ENCODE measurements at places on chromosomes 11 and 22.

DNA sequence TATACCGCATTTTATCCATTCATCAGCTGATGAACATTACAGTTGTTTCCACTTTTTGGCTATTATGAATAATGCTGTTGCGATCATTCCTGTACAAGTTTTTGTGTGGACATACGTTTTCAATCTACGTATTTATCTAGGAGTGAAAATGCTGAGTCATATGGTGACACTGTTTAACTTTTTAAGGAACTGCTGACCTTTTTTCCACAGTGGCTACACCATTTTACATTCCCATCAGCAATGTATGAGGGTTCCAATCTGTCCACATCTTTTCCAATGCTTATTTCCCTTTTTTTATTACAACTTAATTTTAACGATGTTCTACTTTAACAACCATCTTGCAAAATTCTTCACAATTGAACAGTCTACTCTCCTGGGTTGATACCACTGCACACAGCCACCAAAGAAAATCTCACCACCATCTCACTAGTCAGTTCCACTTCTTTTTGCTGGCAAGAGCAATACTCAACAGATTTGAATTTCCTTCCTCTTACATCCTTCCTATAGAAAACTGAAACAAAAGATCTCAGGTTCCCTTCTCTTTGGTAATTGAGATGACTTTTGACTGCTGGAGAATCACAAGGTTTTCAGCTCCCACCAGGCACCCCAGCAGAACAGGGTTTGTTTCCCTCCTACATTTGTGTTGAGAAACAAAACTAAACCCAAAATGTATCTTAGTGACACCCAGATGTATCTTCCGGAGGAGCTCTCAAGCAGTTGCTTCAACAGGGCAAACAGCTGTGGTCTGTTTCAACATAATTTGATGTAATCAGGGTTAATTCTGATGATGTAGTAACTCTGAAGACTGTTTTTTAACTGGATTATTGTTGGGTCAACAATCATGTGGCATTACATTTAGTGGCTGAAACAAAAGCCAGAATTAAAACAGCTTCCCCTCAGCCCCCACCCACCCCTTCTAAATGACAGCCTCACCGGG is 7.0 kb upstream of the GAB2 start:
- DNase-seq, result peak; percentile 78

DNA sequence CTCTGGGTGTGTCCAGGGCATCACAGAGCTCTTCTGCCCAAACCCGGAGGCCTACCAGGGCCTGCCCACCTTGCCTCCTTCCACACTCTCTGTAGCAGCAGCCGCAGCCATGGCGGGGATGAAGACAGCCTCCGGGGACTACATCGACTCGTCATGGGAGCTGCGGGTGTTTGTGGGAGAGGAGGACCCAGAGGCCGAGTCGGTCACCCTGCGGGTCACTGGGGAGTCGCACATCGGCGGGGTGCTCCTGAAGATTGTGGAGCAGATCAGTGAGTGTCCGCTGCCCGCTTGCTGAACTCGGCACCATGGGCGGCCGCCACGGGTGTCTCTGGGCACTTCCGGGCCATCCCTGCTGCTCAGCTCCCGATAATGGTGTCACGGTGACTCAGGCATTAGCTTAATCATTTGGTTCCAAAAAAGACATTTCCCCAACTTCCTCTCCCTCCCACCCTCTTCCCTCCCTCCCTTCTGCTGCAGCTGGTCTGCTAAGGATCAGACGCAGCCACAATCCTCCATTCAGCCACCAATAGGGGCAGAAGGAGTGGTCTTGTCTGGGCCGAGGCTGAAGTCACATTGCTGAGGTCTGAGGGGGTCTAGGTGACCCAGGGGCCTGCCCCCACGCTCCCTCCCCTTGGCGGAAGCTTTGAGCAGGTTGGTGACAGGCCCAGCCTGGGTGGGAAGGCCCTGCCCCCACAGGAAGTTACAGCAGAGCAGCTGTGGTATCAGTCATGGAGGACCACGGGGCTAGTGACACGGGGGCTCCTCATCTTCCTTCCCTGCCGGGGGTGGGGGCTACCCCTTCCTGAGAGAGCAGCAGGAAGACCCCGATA is 950 bp downstream of the FERMT3 start:
- DNase-seq, result peak; percentile 91

GRCh38 chr11:108654994-108655631 is 9.8 kb upstream of the DDX10 start:
- DNase-seq, result peak; percentile 52

DNA sequence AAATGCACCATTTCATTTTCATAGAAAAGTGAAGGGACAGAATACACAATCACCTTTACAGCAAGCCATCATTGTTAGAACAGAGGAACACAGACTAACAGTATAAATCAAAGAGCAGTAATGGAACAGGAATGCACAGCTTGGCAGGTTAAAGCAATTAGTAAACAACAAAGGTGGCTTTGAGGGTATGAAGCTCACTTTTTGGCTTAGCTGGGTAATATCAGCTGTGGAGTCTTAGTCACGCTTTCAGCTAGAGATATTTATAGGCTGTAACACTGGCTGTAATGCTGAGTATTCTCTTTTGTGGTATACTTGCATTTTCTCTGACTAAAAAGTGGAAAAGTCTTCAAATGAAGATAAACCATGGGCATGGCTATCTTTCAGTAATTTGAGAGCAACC is 1780.5 kb downstream of the LRRC4C start:
- no peak for DNase-seq

- no peak for DNase-seq
Observed at GRCh38 chr11:88320149-88320559, 17.4 kb downstream of the CTSC start.

DNA sequence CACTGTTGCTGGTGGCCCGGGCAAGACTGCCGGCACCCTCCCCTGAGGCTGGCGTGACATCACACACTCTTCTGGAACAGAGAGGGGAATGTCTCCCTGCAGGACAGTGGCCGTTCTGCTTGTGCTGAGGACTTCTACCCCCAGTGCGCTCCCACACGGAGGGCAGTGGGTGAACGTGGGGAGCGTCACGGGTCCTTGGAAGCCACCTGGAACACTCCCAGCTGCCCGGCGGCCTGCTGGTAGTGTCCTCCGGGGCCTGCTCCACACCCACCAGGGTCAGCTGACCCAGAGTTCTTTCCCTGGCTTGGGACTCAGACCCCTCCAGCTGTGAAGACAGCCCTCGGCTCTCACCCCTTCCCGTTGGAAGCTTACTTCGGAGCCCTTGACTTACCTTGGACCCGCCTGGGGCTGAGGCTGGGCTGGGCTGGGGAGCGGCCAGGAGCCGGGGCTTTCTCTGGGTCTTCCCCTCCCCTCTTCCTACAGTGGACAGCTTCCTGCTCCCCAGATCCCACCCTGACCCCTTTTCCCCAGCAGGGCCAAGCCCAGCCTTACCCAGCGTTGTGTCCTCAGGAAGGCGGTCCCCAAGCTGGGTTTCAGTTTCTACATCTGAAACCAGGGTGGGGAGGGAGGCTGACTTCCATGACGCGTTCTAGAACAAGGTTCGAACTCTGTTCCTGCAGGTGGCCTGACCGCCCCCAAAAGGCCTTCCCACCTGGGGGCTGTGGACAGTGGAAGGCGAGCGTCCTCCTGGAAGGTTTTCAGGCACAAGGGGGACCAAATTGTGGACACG is 14.8 kb upstream of the GAL start:
- no peak for DNase-seq

- peak; percentile 9 for DNase-seq
Observed at GRCh38 chr22:35739076-35739930, 21.6 kb downstream of the APOL5 start.

DNA sequence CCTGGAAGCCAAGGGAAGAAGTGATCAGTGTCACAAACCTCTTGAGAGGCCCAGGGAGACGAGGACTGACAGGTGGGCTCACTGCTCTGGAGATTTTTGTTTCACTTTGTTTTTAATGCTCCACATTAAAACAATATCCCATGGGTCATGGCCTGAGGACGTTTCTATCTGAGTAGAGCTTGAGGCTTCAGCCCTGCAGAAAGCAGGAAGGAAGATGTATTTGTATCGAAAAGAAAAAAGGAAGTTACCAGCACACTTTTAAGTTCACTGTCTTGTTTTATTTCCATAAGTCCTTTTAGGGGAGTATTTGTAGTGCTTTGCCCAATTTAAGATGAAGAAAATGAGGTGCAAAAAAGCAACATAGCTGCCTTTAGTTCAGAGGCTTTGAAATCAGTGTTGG is 191.1 kb downstream of the GRIK4 start:
- DNase-seq, result peak; percentile 63

DNA sequence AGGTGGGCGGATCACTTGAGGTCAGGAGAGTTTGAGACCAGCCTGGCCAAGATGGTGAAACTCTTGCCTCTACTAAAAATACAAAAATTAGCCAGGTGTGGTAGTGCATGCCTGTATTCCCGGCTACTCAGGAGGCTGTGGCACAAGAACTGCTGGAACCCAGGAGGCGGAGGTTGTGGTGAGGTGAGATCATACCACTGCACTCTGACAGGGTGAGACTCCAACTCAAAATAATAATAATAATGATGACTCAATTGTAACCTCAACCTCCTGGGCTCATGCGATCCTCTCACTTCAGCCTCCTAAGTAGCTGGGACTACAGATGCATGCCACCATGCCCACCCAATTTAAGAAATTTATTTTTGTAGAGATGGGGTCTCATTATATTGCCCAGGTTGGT is 15.6 kb upstream of the CHRNA10 start:
- no peak for DNase-seq

DNA sequence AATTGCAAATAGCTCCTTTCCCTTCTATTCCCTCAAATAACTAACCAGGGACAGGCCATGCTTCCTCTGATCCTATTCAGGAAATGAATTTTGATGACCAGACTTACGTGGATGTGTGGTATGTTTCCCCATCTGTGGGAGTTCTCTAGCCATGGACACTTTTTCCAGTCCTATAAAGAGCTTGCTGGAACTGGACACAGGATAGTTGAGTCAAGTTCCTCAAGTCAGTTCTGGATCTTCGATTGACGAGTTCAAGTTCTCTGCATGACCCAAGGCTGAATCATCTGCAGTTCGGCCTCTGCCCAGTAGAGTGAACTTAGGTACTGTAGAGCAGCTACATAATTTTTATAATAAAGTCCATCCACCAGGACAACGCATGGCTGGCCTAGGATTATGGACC is 52.7 kb upstream of the CCND1 start:
- DNase-seq, result no peak

GRCh38 chr22:27755521-27756211 is 45.9 kb downstream of the MN1 start:
- no peak for DNase-seq

DNA sequence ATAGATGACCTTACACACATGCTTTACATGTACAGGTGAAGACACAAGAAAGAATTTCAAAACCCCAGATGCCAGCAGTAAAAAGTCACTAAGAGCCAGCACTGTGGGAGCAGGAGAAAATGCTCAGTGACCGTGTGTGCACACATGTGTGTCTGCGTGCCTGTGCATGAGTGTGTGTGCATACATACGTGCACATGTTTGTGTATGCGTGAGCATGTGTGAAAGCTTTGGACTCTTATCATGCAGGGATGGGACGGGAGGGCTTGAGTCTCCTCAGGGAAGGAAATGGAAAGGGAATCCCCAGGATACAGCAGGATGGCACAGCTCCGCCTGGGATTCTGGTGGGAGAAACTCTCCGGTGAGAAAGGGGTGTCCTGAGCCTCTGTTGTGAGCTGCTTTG is 121.5 kb upstream of the B3GAT1 start:
- no peak for DNase-seq

DNA sequence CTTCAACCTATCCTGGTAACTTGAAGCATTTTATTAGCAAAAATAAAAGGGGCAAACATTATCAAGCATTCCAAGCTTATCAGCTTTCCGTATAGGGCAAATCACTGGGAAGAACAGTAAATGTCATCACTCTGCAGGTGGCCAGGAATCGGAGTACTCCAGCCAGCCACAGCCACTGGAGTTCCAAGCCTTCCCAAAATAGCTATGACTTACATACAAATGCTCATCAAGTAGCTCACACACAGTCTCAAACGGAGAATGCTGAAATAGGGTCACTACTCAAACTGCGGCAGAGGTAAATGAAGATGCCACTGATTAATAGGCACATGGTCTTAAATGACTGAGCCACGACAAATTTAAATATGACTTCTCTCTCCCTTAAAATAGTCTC is 2.1 kb downstream of the USP28 start:
- DNase-seq, result no peak

DNA sequence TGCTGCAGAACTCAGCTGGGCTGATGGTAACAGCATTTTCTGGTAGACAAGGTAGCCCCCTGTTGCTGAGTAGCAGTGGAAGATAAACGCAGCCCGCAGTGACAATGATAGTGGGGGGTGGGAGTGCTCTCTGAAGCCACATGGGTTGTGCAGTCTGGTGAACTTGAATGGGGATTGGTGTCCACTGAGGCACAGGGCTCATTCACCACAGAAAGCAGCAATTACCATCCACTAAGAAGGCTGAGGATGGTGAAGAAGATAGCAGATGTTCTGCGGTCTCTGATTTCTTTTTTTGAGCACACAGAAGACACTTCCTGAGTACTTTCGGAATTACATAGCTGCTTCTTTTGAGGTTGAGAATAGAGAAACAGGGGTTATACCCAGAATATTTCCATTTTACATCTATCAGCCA is 150.3 kb downstream of the LRRC4C start:
- peak; percentile 89 for DNase-seq

- DNase-seq, result no peak
Observed at GRCh38 chr22:33875316-33875715, 45.0 kb downstream of the LARGE1 start.

- no peak for DNase-seq
Observed at GRCh38 chr11:134124660-134125451, 56.0 kb downstream of the JAM3 start.

GRCh38 chr22:32572741-32573500 is 98.3 kb downstream of the FBXO7 start:
- no peak for DNase-seq

DNA sequence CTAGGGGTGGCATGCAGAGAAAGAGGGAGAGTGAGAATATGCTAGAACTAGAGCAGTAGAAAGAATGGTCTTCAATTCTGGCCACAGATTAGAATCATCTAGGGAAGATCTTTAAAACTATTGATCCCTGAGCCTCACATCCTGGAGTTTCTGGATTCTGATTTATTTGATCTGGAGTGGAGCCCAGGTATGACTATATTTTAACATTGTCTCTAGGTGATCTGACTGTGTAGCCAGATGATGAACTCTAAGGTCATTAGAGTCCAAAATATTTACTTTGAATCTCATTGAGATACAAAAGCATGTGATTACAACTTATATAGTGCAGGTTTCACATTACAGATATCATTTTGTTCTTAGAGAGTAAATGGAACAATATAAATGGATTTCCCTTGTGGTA is 79.7 kb downstream of the FDX1 start:
- no peak for DNase-seq

GRCh38 chr22:18157714-18158028 is 7.7 kb downstream of the USP18 start:
- no peak for DNase-seq

DNA sequence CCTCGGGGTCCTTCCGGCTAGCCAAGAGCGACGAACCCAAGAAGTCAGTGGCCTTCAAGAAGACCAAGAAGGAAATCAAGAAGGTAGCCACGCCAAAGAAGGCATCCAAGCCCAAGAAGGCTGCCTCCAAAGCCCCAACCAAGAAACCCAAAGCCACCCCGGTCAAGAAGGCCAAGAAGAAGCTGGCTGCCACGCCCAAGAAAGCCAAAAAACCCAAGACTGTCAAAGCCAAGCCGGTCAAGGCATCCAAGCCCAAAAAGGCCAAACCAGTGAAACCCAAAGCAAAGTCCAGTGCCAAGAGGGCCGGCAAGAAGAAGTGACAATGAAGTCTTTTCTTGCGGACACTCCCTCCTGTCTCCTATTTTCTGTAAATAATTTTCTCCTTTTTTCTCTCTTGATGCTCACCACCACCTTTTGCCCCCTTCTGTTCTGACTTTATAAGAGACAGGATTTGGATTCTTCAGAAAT is 1.9 kb upstream of the GCAT start:
- DNase-seq, result no peak

GRCh38 chr11:77967121-77967520 is 27.3 kb downstream of the INTS4 start:
- no peak for DNase-seq
